Activated CD4-positive, alpha-beta T cell treated with anti-CD3 and anti-CD28 coated beads for 24 hours (primary cell): ENCODE measurements at places on chromosomes 7 and 10.

- DNase-seq: no peak
These were observed 149.4 kb downstream of the ZNF438 start for GRCh38 chr10:30882281-30882680.

GRCh38 chr7:105643851-105644250 lies 62.6 kb upstream of the EFCAB10 start:
- no peak for DNase-seq

DNA sequence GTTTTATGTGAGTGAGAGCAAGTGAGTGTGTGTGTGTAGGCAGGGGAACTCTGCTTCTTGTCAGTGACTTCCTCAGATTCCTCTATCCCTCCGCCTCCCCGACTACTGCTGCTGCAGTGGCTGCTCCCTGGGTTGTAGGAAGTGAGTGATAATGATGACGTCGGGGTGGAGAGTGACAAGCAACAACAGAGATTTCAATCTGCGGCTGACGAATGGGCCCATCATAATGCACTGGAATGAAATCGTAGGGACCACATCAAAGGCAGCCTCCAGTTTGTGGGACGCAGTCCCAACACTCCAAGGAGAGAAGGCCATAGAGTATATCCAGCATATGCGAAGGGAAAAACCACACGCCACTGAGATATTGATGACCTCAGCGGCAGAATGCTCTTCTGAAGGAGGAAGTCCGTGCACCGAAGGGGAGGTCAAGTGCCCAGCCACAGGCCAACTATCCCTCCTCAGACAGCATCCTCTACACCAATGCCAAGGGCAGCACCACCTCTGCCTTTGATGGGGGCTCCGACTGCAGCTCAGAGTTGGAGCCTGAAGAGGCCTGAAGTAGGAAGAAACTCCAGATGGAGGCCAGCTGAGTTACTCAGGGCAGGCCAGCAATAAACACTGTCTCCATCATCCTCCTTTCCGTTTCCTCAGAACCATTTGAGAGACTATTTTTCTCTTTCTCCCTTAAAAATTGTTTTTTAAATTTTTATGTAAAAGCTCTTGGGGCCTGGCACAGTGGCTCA lies 11.3 kb upstream of the STMP1 start:
- DNase-seq: no peak

DNA sequence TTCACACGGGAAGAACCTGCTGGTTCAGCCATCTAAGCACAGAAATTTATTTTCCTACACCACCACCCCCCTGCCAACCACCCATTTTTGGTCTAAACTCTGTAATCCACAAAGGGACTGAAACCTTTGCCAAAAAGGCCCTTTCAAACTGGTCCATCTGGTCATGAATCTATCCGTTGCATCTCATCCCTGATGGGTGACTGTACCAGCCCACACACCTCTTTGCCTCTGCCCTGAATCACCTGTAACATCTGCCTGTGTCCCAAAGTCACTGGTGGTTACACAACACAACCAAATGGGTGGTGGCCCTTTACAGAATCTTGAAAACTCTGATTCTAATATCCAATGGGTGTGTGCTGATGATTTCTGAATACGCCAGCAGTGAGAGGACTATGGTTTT lies 503.4 kb downstream of the PARD3 start:
- no peak for DNase-seq

DNA sequence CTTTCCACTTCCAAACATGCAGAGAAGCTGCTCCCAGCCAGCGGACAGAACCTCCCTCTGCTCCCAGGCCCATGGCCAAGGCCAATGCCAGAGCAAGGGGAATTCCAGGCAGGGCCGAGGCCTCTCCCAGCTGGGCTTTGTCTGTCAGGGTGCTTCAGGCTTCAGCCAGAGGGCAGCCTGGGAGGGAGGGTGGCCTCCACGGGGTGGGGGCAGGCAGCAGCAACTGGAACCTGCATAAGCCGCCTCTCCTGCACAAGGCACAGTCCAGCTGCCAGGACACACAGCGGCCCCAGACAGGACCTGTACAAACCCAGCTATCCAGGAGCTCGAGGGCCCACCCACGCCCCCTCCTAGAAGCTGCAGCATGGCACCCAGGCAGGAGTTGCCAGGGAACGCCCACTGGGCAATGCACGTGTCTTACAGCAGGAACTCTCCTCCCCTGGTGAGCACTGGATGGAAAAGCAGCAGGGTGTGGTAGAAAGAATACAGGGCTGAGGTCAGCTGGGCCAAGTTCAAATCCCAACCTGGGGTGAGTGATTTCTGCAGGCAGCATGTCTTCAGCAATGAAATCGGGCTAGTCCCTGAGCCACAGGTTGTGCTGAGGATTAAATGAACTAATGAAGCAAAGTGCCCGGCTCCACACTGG lies 7.6 kb downstream of the FAM53B start:
- DNase-seq: no peak

DNA sequence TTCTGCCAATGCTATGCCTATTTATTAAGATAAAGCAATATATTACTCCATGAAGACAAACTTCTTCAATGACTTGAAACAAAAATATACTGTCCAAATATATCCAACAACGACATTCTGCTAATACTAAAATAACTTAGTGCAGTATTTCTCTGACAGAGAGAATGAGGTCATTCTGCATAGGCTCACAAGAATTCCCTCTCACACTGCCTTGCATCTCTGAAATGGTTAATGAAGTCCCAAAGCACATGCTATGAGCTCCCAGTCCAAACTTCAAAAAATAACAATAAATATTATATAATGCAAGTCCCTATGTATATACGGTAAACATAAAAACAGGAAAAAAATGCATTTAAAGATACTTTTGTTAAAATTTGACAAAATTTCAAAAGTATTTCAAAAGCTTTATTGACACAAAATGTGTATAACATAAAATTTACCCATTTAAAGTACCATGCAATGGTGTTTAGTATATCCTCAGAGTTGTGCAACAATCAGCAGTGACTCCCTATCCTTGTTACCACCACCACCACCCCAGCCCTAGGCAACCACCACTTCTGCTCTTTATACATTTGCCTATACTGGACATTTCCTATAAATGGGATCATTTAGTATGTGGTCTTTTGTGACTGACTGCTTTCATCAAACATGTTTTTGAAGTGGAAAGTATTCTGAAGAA lies 27.6 kb downstream of the CHCHD3 start:
- no peak for DNase-seq

- DNase-seq: no peak
These were observed 16.4 kb downstream of the SEPHS1 start for GRCh38 chr10:13331646-13332045.

DNA sequence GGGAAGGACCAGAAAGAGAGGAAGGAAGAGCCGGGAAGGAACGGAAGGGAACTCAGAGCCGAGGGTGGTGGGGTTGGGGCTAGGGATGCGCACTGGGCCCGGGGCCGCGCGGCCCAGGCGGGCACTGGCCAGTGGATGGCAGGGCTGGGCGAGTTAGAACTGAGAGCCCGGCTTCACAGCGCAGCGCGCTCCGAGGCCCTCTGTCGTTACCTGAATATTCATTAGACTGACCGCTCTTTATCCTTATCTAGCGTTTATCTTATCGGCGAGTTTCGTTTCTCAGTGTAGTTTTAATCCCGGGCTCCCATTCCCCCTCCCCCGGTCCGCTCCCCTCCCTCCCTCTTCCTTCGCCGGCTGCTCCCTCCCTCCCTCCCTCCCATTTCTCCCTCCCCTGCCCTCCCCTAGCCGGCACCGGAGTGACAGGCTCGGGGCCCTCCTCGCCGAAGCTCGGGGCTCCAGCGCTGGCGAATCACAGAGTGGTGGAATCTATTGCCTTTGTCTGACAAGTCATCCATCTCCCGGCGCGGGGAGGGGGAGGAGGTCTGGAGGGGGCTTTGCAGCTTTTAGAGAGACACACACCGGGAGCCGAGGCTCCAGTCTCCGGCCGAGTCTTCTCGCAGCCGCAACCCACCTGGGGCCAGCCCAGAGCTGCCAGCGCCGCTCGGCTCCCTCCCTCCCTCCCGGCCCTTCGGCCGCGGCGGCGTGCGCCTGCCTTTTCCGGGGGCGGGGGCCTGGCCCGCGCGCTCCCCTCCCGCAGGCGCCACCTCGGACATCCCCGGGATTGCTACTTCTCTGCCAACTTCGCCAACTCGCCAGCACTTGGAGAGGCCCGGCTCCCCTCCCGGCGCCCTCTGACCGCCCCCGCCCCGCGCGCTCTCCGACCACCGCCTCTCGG lies at the start of gene PAX2:
Gene PAX2, plus strand, starts transcription at position 596 of the 895 bp plus-strand sequence. CDS start 679 bp downstream, outside the sequence.
- DNase-seq: no peak

- DNase-seq: no peak
These were observed 64.6 kb downstream of the HERPUD2 start for GRCh38 chr7:35630024-35630972.

- no peak for DNase-seq
These were observed 533.4 kb downstream of the TCERG1L start for GRCh38 chr10:130778166-130778545.

DNA sequence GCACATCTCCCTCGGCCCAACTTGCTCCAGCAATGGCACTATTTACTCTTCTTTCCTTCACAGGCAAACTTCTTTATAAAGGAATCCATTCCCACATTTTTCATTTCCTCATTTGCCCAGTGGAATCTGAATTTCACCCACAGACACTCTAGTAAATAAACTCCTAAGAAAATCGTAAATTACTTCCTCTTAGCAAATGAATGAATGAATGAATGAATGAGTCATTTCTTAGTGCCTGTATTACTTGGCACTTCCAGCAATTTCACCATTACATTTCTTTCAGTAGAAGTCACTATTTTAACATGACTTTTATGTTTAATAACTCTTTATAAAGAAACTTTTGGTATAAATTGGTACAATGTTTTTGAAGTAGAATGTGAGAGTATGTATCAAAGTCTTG lies 55.7 kb downstream of the DDC start:
- DNase-seq: no peak

DNA sequence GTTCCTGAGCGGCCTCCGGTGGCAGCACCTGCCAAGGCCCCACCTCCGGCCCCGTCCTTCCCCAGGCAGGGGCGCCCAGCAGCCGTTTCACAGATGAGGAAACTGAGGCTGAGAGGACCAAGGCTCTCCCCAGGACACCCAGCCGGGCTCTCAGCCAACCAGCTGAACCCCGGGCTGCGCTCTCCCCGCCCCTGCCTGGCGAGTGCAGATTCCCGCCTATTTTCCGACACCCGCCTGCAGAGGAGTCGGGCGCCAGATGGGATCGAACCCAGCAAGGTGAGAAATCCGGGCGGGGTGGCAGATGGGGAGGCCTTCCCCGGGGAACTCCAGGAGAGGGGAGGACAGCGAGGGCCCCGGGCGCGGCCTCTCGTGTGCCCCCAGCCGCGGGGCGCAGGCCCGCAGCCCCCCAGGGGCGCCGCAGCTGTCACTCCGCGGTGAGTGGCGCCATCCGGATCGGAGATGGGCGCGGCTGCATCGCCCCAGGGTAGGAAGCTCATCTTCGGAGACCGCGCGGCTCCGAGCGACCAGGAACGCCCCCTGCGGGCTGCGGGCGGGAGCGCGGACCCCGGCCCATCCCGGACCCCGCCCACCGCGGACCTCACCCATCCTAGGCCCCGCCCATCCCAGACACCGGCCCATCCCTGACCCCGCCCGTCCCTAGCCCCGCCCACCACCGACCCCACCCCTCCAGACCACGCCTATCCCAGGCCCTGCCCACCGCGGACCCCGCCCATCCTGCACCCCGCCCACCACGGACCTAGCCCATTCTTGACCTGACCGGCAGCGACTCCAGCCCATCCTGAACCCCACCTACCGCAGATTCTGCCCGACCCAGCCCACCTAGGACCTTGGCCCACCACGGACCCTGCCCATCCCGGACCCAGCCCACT lies 90.3 kb downstream of the MICALL2 start:
- DNase-seq: peak; percentile 37

- DNase-seq: no peak
These were observed 82.1 kb downstream of the CPEB3 start for GRCh38 chr10:92208736-92209135.
